Stimulated activated CD4-positive, alpha-beta T cell treated with anti-CD3 and anti-CD28 coated beads, Interleukin-15, amount 100 ng/mL, for 48 hours (primary cell): ENCODE measurements at places on chromosomes 3 and 15.

GRCh38 chr3:26280517-26280916 is 342.1 kb upstream of the LRRC3B start:
- no peak for DNase-seq

DNA sequence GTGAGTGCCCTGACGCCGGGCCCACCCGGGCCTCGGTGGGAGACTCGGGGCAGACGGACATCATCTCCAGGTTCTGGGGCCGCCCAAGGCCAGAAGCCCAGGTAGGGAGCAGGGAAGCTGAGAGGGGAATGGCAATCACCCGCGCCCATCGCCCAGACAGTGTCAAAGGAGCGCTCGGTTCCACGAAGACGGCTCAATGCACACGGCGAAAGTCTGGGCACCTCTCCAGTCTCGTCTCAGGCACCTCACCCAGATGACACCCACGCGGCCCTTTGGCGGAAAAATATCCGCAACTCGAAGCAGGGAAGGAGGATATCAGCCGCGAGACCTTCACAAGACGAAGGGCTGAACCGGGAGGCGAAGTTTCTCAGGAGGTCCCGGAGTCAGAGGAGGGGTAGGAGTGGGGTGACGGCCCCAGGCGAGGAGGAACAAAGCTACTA is 916 bp downstream of the IL17RD start:
- DNase-seq, result peak; percentile 7

DNA sequence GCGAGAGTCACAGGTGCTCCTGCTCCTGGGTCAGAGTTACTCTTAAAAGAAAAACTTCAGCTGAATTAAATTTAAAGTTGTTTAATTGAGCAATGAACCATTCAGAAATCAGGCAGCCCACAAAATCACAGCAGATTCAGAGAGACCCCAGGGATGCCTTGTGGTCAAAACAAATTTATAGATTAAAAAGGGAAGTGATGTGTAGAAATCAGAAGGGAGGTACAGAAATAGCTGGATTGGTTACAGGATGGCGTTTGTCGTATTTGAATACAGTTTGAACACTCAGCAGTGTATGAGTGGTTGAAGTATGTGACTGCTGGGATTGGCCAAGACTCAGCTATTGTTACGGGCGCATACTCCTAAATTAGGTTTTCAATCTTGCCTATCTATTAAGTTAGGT is 58.6 kb downstream of the UACA start:
- no peak for DNase-seq

- no peak for DNase-seq
Observed at GRCh38 chr3:115657168-115657567, 33.9 kb downstream of the GAP43 start.

- DNase-seq, result no peak
Observed at GRCh38 chr3:149080011-149080698, 6.2 kb downstream of the HLTF start.

DNA sequence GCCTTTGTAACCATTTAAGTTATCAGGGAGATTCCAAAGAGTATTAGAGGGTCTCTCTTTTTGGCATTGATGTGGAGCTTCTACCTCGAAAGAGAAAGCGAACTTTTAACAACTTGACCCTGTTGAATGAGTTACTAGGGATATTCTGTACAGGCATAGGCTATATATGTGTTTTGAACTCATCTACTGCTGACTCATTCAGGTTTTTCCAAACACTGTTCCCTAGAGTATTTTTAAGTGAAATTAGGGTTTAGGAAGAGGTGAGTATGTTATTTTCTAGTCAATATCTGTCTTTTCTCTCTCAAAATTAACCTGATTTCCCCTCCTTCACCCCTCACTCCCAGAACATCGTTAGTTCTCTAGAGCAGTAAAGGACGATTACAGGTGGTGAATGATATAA is 228.1 kb upstream of the C2CD4B start:
- no peak for DNase-seq

DNA sequence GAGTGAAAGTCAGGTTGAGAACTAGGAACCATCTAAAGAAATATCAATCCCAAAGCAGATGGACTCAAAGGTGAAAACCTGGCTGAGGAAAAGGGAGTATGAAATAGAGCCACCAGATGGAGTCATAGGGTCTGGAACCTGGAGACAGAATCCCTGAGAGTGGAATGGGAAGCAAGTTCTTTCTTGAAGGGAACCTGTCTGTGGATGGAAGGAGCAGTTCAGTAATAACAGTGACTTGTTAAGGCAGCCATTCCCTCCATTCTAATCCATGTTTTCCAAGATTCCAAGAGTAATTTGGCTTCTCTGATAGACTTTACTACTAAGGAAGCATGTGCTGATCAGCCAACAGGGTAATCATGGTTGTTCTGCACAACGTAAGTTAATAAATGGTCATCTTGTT is 22.5 kb upstream of the AQP9 start:
- DNase-seq, result no peak

- no peak for DNase-seq
Observed at GRCh38 chr3:54307566-54308180, 185.3 kb downstream of the CACNA2D3 start.

GRCh38 chr3:195003893-195004289 is 267.1 kb downstream of the XXYLT1 start:
- no peak for DNase-seq

- no peak for DNase-seq
Observed at GRCh38 chr3:88003115-88003755, 55.6 kb downstream of the CGGBP1 start.

GRCh38 chr3:104763007-104763406 is 603.7 kb upstream of the ALCAM start:
- no peak for DNase-seq

- no peak for DNase-seq
Observed at GRCh38 chr3:164730815-164731360, 347.4 kb downstream of the SI start.

DNA sequence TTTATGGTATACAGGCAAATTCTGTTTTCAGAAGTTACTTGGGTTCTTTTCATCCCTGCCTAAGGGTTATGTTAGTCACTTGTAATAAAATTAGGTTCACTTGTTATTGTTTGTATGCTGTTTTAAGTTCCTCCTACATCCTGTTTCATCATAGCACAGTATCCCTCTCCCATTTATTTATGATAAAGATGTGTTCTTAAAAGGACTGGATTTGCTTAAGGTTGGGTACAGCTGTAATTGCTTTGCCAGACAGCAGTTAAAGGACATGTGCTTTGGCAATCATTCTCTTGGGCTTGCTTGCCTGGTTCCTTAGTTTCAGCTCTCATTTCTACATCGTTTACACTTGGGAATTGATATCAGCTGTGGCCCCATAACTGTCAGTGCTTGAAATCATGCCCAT is 11.7 kb downstream of the ATP2C1 start:
- DNase-seq, result no peak

- no peak for DNase-seq
Observed at GRCh38 chr3:156602424-156602823, 47.5 kb upstream of the SSR3 start.

- DNase-seq, result no peak
Observed at GRCh38 chr3:185717121-185717520, 107.7 kb downstream of the IGF2BP2 start.

DNA sequence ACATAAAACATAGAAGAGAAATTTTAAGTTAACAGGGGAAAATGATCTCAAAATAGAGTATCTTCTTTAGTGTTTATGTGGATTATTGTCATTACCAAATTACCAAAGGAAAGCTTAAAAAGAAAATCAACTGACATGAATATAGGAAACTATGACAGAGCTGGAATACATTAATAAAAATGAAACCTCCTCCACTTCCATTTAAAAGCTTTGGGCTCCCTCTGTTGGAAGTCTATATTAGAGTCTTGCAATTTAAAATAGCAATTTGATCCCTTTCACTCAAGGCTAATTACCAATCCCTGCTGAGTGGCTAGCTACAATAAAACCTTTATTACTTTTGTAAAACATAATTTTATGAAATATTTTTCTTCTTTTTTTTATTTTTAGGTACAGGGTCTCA is 61.4 kb upstream of the IMPG2 start:
- no peak for DNase-seq

- no peak for DNase-seq
Observed at GRCh38 chr3:52299247-52299878, 11.7 kb downstream of the GLYCTK start.

GRCh38 chr3:22729981-22730380 is 473.1 kb upstream of the UBE2E2 start:
- no peak for DNase-seq

DNA sequence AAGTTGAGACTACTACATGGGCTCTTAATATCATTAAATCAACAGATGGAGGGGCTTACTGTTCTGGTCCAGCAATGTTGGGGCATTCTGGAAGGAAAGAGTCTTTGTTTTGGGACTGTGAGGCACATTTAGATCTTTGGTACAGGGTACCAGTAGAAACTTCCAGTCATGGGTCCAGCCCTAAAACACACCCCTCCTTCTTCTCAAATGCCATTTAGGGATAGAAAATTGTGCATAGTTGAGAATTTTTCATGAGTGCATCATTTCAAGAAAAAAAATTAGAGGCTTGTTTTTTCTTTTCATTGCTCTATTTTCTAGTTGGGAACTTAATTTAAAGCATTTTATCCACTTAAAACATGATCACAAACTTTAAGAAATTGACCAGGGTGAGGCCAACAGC is 4.1 kb upstream of the RTP1 start:
- DNase-seq, result no peak

DNA sequence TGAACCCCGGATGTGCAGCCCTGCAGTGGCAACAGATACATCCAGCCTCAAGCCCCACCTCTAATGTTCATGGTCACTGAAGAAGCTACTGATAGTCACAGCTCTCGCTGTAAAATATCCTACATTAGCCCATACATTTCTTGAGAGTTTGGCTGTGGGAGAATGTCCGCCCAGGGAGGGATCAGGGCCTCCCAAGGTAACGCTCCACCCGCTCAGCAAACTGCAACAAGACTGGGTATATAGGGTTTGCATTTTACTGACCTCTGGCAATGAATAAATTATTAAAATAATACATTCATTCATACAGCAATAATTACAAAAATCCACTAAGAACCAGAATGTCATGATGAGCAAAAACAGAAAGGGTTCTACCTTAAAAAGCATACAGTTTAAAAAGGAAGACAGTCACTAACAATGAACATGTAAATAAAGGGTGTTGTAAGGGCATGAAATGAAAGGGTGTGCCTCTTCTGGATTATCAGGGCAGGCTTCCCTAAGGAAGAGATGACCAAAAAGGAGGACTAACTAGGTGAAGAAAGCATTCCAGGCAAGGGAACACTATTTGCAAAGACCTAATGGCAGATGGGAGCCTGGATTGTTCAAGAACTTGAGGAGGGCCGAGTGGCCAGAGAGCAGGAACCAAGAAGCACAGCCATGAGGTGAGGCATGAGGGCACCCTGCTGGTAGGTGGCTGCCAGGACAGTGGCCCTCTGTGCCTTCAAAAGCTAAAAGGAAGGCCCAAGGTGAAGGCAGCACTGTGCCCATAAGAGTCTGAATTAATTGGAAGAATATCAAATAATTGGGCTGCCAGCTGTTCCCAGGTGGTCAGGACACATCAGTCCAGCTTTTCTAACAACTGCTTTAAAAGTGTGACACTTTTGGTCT is 28.1 kb upstream of the CTDSPL start:
- no peak for DNase-seq
